GM18507 (cell line): ENCODE measurements at places on chromosomes 3 and 15.

GRCh38 chr3:11172096-11172690 is 17.9 kb downstream of the HRH1 start:
- DNase-seq, result no peak

DNA sequence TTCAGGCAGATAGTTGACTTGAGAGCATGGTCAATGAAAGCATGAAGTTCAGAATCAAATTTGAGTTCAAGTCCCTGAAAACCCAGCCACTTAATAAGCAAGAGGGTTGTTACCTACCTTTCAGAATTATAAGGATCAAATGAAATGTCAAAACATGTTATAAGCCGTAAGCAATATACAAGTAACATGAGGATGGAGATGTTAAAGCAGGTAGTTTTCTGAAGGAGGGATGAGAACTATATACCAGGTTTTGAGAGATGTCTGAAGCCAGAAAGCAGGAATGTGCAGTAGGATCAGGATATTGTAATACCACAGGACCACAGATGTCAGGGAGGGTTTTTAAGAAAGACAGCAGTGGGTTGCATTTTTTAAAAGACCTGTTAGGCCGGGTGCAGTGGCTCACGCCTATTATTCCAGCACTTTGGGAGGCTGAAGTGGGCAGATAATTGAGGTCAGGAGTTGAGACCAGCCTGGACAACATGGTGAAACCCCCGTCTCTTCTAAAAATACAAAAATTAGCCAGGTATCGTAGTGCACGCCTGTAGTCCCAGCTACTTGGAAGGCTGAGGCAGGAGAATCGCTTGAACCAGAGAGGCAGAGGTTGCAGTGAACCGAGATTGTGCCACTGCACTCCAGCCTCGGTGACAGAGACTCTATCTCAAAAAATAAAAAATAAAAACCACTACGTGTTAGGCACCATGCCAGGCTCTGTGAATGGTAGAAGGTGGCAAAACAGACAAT is 6.9 kb upstream of the EIF3J start:
- DNase-seq, result no peak

GRCh38 chr15:92960996-92961681 is 61.0 kb downstream of the CHD2 start:
- no peak for DNase-seq

DNA sequence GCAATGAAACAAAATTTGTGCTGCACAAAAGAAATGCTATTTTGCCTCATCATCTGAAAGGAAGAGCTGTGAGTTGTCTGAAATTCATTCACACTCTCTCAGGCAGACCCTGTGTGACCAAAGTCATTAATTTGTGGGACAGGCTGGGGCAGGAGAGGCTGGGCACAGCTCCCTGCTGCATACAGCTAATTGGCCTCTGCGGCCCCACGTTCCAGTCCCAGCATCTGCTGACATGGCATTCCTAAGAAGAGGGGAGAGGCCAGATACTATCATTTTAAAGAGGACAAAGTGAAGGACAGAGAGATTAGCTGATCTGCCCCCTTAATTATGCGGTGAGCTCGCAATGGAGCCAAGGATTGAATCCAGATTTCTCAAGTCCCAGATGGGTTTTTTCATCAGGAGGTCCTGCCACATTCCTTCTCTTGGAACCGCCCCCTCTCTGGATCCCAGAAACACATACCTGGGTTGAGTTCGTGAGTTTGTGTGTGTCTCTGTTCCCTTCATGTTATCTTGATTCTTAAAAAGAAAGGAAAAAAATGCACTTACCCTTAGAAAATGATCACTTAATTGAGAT is 25.1 kb downstream of the POLR2M start:
- DNase-seq, result no peak

GRCh38 chr3:39021465-39022285 is 30.1 kb downstream of the SCN11A start:
- DNase-seq, result no peak

DNA sequence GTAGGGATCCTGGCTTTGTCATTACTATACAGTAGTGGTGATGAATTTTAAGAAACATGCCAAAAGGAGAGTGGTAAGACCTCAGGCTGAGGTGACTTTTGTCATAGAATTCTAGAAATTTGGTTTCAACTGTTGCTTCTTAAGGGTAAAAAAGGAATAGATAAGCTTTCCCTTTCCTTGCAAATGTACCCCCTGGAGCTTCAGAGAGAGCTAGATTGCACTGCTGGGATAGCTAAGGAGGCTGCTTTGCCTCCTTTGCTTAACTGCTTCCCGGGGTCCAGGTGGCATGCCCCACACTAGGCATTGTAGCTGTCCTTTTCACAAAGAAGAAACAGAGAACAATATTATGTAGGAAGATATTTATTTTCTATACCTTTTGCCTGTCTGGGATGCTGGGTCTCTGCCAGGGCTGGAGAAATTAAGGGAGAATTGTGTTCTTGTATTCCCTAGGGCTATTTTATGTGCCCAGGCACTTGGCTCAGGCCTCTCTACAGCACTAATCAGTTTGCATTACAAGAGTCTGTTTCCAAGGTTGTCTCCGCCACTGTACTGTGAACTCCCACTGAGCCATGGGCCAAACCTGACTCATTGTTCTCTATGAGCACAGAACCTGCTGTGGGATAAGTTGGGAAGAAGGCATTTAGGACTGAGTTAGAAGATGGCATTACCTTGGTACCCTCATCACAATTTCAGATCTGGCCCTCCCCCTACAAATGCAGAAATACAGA is 460.0 kb downstream of the PDCD6IP start:
- no peak for DNase-seq

DNA sequence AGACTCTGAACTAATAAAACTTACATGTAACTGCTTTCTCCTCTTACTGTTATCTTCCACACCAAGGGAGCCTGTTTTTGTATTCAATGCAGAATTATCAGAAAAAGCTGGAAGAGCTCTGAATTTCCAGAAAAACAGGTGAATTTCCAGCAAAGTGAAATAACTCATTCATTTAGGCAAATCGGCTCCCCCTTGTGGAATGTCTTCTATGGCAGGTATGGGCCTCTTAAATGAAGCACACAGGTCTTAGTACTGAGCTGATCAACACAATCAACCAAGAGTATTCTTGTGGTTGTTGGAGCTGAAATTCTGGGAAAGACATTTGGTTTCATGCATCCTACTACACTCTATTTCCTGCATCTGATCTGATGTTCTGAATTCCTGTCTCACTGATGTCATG is 31.0 kb upstream of the PTPRG start:
- DNase-seq, result no peak

DNA sequence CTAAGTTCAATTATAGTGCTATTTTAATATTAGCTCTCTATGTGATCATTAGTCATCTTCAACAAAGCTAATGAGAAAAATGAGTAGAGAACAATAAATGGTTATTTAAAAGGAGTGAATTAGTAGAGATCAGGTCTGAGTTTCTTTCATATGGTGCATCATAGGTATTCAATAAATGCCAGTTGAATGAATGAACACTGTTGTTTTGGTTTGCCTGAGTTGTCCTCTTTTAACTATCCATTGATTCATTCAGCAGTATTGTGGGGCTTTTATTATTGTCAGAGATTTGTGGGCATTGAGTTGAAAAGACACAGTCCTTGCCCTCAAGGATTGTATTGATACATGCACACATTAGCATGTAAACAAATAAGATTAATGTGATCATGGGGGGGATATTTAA is 88.2 kb downstream of the AGBL1 start:
- no peak for DNase-seq

- DNase-seq, result no peak
These were observed 23.8 kb downstream of the FEM1B start for GRCh38 chr15:68301301-68301700.

- no peak for DNase-seq
These were observed 71.9 kb downstream of the FILIP1L start for GRCh38 chr3:100042166-100042981.

DNA sequence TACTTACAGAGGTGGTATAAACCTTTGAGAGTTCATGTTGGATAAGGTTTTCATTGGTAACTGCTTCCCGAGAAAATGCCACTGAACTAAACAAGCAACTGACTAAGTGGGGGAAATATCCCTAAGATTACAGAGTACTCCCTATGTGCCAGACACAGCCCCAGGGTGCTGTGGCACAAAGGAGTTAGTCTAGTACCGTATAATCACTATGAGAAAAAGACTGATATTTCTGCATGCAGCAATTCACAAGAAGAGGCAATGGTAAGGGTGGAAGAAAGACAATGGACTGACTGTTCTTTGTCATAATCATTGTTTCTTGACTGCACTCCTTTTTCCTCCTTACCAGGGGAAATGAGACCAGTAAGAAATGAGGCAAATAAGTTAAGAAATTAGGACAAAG is 20.0 kb upstream of the SLC25A26 start:
- DNase-seq, result no peak

DNA sequence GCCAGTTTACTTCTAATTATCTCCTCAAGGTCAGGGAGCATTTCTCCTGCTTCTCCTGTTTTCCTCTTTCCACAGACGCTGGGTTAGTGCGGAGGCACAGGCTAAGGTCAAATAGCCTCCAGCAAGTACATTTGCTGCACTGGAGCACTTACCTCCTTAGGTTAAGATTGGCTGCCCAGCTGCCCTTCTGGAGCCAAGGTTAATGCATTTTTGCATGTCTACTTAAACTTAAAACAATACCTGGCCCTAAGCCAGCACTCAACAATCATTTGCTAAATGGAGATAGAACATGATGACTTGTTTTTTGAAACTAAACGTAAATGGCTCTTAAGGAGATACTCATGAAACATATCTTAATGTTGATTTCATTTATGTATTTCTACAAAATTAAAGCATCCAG is 83.5 kb downstream of the SSR3 start:
- no peak for DNase-seq

DNA sequence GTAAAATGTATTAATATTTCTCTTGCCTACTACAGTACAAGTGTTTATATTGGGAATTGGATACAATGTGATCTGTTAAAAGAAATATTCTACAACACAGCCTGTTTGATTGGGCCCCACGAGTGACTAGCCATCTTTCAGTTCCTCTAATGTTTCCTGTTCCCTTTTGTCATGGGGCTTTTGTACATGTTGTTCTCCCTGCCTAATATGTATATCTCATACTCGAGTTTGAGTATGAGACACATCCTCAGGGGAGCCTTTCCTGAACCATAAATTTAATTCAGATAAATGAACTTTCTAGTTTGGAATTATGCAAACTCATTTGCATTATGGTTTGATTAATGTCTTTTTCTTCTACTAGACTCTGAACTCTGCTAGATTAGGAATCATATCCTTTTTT is 65.5 kb downstream of the MEF2A start:
- DNase-seq, result no peak

DNA sequence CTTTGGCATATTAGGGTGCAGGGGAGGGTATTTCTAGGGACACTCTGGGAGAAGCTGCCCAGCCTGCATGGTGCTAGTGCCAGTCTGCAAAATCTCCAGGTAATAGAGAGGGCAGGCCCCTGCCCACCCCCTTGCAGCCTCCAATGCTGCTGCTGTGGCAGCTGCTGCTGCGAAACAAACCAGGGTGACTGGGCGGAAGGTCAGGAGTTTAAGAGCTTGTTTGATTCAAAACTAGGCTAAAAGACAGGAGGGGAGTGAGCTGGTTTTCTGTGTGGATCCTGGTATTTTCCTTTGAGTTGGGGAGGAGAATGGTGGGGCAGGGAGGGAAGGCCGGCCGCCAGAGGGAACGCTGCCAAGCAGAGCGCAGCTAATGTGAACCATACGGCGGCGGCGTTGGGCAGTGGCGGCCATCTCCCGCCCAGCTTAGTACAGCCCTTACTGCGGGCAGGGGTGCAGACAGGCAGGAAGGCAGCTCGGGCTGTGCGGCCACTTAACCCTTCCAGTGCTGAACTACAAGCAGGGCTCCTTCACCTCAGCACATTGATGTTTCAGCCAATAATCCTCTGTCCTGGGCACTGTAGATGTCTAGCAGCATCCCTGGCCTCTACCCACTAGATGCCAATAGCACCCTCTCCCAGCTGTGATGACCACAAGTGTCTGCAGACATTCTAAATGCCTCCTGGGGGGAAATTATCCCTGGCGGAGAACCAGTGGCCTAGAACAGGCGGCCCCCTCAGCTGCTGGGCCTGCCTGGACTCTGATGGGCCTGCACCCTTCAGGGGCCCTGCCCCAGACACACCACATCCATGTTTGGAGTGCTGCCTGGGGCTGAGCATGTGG is 125.7 kb downstream of the EEFSEC start:
- no peak for DNase-seq

DNA sequence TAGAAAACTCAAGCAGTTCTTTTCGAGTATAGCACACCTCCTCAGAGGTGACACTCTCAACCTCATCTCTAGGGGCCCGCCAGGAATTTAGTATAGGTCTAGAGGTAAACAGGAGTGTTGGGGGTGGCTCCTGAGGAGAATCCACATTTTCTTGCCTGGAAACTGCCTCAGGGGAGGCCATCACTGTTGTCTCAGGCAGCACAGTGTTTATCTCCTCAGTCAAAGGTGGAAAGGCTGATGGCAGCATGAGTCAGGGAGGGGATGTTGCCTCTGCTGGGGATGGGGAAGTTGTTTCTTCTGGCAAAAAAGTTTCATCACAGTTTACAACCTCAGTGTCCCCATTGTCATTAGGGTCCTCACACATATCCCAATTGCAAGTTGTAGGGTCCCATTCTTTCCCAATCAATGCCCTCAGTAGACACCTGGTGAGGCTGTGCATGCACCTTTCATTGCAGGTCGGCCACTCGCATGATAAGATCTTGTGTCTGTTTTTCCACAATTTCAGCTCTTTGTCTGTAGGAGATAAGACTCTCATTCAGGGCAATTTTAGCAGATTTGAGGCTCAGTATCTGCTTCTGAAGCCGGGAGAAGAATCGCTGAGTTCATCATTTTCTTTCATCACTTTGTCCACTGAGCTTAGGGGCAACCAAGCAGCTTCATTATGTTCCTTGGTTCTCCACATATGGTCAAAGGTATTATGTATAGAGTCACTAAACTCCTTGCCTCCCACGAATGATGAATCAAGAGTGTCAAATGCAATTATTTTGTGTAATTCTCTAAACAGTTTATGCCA is 25.8 kb downstream of the NAALADL2 start:
- no peak for DNase-seq

DNA sequence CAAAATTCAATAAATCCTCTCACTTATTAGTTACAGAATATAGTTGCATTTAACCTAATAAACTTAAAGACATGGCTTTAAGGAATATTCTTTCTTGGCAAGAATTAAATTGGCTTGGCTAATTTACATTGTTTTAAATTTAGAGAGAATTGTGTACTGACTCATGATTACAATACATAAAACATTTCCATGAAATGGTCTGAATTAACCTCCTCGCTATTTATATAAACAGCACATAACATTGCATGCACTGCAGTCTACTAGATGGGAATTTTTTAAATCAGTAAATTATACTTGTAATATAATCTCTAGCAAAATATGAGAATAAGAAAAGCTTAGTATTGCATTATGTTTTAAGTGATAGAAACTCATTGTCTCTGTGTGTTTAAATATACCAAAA is 268.9 kb downstream of the SHOX2 start:
- no peak for DNase-seq

GRCh38 chr15:42285034-42285433 is 11.8 kb upstream of the TMEM87A start:
- no peak for DNase-seq

- no peak for DNase-seq
These were observed 45.0 kb upstream of the PIK3CB start for GRCh38 chr3:138879541-138880380.

- DNase-seq, result no peak
These were observed 156.9 kb downstream of the SUCNR1 start for GRCh38 chr3:152030320-152030719.
